GM18507 (cell line): ENCODE measurements at places on chromosomes 4 and X.

DNA sequence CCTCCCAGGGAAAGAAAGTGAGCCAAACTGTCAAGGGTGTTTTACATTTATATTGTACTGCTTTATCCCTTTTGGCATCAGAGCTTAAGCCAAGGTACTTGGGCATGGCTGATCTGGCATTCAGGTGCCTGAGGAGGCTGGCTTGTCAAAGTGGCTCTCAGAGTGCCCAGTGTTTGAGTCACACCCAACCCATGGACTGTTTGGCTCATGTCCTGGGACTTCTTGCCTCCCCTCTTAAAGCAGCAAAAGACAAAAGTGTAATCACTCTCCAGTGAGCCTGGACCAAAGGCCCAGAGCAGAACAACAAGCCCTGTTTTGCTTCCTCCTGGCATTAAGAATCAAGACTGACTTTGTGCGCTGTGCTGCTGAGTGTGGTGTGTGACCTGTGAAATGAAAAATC lies 311.7 kb upstream of the TAPT1 start:
- no peak for DNase-seq

DNA sequence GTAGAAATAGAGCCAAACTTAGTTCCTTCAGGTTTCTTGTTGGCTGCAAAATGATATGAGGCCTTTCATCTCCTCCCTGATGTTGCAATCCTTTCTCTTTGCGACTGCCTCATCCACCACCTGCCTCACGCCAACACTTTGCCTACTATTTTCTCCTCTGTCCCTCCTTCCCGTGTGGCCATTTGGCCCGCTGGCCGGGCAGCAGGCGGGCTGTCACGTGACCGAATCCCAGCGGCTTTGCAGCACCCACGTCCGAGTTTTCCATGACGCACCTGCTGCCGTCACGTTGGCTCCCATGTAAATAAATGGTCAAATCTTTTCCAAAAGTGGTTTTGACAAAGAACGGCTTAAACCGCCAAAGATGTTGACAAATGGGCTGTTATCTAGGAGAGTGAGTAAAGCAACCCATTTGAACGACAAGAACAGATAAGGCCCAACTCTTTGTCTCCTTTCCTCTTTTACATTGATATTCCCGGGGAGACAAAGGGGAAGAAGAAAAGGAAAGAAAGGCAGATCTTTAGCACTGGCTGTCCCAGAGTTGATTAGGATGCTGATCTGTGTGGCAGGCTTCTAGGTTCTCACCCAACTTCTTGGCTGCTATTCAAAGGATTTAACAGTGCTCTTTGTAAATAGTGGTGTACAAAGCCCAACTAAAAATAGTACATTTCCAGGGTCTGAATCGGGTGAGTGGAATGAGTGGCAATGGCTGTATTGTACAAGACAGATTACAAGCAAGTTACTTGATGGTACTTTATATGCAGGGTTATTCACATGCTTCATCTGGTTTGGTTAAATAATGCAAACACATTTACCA lies 174.2 kb upstream of the JADE1 start:
- DNase-seq, result no peak

DNA sequence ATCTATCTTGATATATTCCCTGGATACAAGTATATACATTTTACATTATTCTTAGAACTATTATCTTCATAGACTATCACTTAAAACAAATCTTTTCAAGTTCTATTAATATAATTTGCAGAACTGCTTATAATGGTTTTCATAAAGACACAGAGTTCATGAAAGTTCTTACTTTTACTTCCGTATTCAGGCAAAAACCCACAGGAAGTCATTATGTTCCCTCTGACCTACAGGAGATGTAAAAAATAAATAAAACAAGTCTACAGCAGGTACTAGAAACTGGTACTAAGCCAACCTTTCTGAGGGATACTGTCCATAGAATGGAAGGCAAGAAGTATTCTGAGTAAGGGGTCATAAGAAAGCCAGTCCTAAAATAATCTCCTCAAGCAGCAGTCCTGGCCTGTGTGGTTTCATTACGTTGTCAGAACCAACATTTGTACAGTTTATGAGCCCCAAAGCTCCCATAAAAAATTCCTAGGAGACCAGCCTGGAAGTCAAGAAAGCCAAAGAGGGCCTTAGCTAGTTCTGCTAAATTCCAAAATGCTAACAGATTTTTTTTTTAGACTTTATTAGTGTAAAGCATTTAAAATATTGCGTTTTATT lies 68.6 kb downstream of the CAMK2D start:
- no peak for DNase-seq

GRCh38 chr4:158622251-158622650 lies 49.4 kb downstream of the C4orf46 start:
- no peak for DNase-seq

- no peak for DNase-seq
Observed at GRCh38 chrX:149472625-149473024, 32.5 kb downstream of the IDS start.

- DNase-seq, result no peak
Observed at GRCh38 chr4:84403656-84404055, 95.4 kb downstream of the NKX6-1 start.

- no peak for DNase-seq
Observed at GRCh38 chr4:4440333-4441061, 53.6 kb downstream of the NSG1 start.

- no peak for DNase-seq
Observed at GRCh38 chr4:128832243-128832625, 22.7 kb downstream of the JADE1 start.

- DNase-seq, result no peak
Observed at GRCh38 chr4:4888695-4889094, 29.2 kb downstream of the MSX1 start.

GRCh38 chrX:137855490-137855889 lies 289.6 kb downstream of the ZIC3 start:
- DNase-seq, result no peak

DNA sequence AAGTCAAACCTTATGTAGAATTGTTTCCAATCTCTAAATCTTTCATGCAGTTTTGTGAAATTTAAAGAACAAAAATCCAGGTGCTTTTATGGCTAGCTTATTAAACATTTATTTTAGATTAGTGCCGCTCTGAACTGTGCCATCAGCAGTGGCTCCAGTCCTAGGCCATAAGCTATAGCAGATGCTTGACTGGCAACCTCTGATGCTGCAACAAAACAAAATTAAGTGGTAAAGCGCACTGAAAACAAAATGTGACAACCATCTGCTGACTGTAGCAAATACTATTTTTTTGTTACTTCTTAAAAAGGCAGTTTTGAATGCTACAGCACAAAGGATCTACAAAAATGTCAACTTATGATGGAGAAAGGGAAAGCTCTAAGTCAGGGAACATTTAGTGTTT lies 237.4 kb downstream of the DCLK2 start:
- DNase-seq, result no peak
